ENCODE measurements at places on chromosomes 16 and 17.

DNA sequence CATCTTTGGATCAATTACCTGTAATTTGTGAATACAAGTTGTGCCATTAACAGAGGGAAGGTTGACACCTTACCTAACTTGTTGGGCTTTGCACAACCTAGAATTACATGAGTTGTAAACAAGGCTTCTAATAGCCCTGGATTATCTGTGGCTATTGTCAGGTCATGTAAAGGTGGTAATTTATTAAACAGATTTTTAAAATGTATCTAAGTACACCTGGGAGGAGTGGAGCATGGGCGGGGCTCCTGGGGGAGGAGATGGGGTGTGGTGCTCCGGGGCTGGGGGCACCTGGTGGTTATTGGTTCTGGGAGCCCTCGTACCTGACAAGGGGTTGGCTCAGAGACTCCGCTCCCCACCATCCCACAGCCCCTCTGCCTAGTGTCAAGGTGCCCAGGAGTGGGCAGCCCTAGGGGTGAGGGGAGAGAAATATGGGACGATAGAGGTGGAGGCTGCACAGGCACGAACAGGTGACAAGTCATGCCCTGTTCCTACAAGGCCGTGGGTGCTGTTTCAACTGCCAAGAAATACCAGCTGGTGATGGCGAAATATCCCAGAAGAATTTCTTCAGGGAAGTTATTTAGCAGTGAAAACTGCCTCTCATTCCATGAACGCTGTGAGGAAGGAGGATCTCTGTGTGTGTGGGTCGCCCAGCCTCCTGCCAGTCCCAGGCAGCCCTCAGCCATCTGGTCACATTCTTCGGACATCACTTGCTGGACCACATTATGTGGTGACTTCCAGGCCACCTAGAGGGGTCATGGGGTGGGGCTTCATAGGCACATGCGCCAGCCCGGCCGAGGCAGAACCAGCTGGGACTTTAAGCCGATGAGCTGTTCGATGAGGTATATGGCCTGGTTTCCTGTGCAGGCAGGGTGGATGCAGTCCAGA, 55.5 kb upstream of the IRX3 start:
- DNase-seq = no peak

DNA sequence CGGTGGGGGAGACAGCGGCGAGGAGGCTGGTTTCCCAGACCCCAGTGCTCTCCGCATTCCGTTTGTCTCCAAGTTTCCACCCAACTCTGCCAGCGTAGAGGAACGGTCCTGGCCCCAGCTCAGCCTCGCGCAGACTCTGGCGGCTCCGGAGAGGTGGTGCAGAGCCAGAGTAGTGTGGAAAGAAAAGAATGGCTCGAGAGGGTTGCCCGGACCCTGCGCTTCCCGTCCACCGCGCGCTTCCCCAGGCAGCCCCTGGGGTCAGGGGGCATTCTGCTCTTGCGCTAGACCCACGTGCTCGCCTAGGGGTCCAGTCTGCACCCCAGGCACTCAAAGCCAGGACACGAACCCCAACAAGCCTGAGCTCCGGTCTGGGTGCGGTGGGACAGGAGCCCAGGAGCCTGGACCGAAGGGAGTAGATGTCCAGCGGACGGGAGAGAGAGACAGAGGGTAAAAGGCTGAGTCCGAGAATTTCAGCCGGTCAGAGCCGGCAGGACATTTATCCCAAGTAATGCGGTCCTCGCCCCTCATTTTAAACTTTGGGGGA, 3.8 kb downstream of the PMP22 start:
- DNase-seq = no peak

DNA sequence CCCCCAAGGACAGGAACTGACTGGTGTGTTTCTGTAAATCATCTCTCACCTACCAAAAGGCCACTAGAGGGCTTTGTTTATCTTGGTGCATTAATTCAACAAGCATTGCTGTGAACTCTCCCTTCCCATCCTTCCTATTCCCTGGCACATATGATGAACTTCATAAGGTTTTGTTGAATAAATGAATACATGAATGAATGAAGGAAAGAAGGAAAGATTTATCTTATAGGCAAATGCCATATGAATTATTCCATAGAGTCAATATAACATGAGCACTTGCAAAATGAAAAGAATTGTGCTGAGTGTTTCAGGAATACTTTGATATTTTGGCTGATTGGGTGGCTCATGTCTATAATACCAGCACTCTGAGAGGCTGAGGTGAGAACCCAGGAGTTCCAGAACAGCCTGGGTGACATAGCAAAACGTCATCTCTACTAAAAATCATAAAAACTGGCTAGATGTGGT, 4.3 kb downstream of the SPDYE4 start:
- DNase-seq = no peak

DNA sequence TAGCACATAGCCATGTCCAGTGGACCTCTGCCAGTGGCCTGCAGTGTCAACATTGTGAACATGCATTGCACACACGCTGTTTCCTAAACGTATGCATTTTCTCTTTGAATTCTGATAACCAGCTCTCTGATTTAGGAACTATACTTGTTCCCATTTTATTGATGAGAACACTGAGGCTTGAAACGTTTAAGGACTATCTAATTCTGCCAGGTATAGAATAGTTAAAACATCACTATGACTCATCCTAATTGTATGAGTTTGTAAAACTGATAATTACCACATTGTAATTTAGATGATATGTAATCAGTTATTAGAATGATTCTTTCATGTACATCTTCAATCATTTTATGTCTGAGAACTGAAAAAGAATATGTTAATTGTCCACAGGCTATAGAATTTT, 3.1 kb downstream of the BEAN1 start:
- DNase-seq = no peak

GRCh38 chr16:85944572-85945423, 45.8 kb downstream of the IRF8 start:
- no peak for DNase-seq

GRCh38 chr16:74997042-74997491, 1.8 kb upstream of the ZNRF1 start:
- no peak for DNase-seq

DNA sequence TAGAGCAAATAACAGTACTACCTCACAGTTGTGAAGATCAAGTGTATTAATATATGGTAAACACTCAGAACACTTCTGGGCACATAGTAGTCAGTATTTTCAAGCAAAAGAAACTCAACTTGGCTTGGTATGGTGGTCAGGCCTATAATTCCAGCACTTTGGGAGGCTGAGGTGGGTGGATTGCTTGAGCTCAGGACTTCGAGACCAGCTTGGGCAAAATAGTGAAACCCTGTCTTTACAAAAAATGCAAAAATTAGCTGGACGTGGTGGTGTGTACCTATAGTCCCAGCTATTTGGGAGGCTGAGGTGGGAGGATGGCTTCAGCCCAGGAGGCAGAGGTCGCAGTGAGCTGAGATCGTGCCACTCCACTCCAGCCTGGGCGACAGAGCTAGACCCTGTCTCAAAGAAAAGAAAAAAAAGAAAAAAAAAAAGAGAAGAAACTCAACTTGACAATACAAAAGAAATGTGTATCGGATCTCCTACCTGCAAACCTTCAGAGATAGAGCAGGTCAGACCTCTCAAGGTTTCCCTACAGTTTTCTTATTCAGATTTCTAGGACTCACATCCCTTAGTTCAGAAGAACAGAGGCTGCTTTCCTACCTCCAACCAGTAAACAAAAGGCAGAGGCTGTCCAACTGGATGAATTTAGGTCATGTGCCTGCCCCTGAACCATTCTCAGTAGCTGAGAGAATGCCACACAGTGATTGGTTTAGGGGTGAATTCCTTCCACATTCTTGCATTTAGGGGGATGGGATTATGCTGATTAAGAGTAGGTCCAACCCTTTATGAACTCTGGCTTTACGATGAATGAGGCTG, 1.7 kb upstream of the KPNA2 start:
- no peak for DNase-seq

DNA sequence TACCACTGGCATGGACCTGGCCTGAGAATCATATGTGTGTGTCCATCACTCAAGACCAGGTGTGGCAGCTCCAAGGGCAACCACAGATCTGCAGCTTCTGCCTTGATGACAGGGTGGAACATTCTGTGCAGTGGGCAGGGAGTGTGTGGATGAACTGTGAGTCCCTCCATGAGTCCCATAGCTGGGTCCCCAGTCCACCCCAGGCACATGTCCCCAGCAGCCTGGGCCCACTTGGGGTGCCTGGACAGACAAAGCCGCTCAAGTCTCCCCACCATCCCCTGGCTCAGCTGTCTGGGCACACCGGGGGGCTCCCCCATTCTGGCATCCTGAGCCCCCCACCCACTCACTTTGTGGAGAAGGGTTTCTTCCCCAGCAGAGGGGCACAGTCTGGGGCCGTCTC, 4.6 kb upstream of the KRT16 start:
- no peak for DNase-seq

GRCh38 chr17:6269478-6269877, 165.4 kb downstream of the AIPL1 start:
- peak; percentile 17 for DNase-seq

DNA sequence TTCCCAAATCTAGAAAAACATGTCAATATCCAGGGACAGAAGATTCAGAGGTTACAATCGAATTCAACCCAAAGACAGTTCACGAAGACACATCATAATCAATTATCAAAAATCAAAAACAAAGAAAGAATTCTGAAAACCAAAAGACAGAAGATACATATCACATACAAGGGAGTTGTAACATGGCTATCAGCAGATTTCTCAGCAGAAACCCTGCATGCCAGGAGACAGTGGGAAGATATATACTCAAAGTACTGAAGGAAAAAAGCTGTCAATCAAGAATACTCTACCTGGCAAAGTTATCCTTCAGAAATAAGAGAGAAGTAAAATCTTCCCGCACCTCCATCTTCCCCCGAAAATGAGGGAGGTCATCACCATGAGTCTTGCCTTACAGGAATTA, 258.6 kb downstream of the CEP112 start:
- DNase-seq = no peak

DNA sequence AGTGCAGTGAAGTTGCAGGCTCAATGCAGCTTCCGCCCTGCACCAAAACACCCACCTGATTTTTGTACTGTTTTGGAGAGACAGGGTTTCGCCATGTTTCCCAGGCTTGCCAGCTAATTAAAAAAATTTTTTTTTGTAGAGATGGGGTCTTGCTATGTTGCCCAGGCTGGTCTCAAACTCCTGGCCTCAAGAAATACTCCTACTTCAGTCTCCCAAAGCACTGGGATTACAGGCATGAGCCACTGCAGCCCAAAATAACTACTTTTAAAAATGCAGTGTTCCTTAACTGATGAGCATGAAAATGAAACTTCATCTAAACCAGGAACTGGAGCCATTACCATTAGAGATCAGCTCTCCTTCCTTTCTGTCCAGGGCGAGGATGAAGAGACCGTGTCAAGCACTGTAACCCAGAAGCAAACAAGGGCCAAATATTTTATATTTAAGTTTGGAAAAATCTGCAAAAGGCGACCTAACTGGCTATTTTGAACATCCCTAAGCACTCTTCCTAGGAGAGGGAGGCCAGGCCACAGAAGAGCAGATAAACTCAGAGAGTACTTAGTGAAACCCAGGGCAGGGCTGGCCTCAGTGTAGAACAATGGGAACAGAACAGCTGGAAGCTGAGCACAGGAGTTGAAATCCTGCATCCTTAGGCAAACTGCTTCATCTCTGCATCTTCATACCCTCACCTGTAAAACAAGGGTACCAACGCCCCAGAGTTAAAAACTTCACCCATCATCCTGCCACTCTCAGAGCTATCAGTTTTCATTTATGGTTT, 24.0 kb downstream of the CREBBP start:
- DNase-seq = no peak
